Activated naive CD4-positive, alpha-beta T cell (primary cell): ENCODE measurements at places on chromosomes 1 and 21.

- no peak for DNase-seq
These were observed 1004.2 kb downstream of the TTLL7 start for GRCh38 chr1:82994616-82995263.

- DNase-seq: no peak
These were observed 60.0 kb upstream of the KIAA0040 start for GRCh38 chr1:175252561-175252960.

GRCh38 chr1:243529512-243529911 lies 273.7 kb downstream of the SDCCAG8 start:
- no peak for DNase-seq

GRCh38 chr1:20634594-20635084 lies 1.4 kb downstream of the PINK1 start:
- no peak for DNase-seq

- DNase-seq: no peak
These were observed 222.7 kb upstream of the PTBP2 start for GRCh38 chr1:96498744-96499340.

DNA sequence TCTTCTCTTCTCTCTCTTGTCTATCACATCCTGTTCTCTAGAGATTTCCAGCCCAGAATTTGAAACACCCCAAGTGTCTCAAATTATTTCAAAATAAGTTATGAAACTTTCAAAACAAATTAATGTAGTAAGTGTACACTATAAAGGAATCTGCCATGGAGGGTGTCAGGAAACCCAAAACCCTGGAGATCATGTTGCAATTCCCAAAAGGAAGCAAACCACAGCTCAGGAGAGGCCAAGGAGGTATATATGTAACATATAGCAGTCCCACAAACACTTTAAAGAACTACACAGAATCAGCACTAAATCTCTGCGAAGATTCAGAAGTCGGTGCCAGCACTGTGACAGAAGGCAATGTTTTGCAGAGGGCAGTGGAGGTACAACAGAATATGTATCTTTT lies 26.6 kb downstream of the PTPN14 start:
- DNase-seq: no peak

GRCh38 chr1:17725084-17725719 lies 29.9 kb upstream of the ACTL8 start:
- no peak for DNase-seq

- no peak for DNase-seq
These were observed 9.0 kb downstream of the TRAF5 start for GRCh38 chr1:211335522-211336157.

- no peak for DNase-seq
These were observed 57.0 kb downstream of the SPATA46 start for GRCh38 chr1:162319493-162320175.

GRCh38 chr1:153670257-153670858 lies 435 bp downstream of the ILF2 start:
- DNase-seq: peak; percentile 34

- no peak for DNase-seq
These were observed 27.1 kb downstream of the ACTA1 start for GRCh38 chr1:229406798-229407197.

DNA sequence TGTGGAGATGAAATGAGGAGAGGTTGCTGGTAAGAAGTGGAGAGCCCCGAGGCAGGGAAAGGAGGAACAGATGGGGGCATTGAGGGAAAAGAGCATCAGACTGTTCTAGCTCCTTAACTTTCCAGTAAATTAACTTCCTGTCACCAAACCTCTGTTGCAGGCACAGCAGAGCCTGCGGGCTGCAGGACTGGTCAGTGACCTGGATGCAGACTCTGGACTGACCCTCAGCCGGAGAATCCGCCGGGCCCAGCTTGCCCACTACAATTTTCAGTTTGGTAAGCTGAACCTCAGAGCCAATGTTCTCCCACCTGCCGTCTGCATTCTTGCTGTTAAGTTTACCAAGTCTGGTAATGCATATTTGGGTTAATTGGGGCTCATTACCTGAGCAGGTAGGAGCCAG lies 2.5 kb upstream of the ECM1 start:
- DNase-seq: no peak

DNA sequence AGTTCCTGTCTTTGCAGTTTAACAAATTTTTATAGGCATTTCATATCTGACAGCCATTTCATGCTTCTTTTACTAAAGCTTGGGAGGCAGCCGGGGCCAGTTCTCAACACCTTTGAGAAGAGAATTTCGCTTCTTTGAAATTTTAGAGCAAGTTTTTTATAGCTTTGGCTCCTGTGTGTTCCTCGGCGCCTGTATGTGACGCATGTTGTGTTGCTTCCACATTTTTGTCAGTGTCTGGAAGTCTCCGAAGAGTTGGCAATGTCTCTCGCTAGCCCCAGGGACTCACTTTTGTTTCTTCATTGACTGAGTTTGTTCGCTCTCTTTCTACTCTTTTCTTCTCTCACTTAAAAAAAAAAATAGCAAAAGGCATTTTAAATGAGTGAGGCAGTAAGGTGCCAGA lies 386.9 kb upstream of the PLXNA2 start:
- no peak for DNase-seq

GRCh38 chr1:109501644-109502363 lies 7.7 kb downstream of the AMIGO1 start:
- no peak for DNase-seq

DNA sequence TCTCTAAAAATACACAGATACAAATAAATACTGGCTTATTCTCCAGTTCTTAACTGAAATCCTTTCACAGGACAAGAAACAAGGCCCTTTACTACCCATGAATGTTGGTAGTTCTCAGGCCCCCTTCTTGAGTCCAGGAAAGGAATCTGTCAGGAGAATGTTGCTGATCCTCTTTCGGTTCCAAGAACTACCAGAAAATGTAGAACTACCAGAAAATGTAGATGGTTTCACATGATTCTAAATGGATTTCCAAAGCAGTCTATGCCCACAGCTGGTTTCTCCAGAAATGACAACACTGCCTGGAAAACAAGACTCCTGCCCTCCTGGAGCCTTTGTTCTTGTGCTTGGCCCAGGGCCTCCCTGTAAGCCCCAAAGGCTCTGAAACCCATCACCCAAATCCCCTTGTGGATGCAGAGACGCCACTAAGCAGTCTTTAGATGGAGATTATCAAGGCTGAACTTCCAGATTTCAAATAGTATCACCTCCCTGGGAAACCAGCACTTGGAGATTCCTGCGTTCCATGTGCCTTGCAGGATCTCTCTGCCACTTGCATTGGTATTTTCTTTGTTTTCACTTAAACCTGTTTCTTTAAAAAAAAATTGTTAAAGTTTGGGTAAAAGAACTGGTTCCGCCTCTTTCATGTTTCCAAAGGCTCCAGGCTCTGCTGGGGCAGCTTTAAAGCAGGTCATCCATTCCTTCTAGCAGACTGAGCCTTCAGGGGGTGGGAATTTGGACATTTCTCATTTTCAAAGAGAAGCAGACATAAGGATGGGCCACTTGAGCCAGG lies 53.4 kb downstream of the MAN1C1 start:
- DNase-seq: no peak

GRCh38 chr21:45820171-45821091 lies 161.1 kb upstream of the COL6A1 start:
- peak; percentile 53 for DNase-seq

GRCh38 chr1:101884621-101885020 lies 112.1 kb downstream of the OLFM3 start:
- DNase-seq: no peak

DNA sequence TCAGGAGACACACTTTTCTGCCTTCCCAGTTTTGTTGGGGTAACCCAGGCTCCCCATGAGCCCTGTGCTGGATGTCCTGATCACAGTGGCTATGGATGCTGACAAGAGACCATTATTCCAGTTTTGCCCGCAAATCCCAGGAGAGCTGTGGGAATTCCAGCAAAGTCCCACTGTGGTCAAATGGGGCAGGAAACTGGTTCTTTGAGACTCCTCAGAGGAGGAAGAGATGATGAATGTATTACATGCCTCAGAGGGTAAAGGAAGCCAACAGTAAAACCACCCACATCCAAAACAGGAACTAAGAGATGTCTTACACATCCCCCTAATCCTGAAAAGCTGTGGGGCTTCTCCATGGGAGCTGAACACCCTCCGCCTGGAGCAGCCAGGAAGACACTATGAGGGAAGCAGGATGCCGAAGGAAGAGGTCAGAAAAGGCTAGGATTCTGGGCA lies 12.8 kb upstream of the MPZL1 start:
- no peak for DNase-seq

GRCh38 chr1:113940365-113941244 lies 11.5 kb downstream of the HIPK1 start:
- no peak for DNase-seq

- no peak for DNase-seq
These were observed 89.0 kb upstream of the MACF1 start for GRCh38 chr1:39115271-39116110.

DNA sequence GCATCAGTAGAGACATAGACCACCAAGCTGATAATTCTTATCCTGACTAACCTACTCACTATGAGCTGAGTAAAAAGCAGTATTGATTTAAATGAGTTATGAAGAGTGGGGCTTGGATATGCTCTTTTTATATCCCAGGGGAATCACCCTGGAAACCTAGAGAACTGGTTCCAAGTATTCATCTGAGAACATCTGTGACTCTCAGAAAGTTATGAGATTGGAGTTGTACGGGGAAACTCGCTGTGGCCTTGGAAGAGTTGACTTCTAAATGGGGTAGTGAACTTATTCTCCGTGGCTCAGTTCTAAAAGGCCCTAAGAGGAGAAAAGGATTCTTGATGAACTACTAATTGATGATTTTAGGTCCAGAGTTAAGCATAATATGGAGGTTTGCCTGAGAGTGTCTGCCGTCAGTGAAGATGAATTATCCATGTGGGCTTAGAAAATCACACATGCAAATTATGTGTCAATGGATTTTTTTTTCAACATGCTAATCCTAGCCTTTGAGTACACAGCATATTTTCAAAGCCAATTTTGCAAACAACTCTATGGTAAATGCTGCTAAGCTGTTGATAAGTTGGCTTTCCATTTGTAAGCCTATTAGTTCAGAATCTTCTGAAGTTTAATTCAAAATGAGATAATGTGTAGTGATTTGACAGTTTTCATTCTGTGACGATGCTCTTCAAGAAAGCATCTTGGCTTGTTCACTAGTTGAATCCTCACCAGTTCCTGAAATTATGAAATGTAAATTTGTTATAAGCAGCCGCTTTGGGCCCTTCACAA lies 122.7 kb downstream of the FGGY start:
- DNase-seq: no peak

- peak; percentile 18 for DNase-seq
These were observed 272.7 kb downstream of the FOXD2 start for GRCh38 chr1:47710329-47711071.

GRCh38 chr1:28370239-28371009 lies 884 bp downstream of the PHACTR4 start:
- DNase-seq: no peak
